NCI-H226 (cell line): ENCODE measurements at places on chromosomes 1 and 21.
A peak's percentile ranks its signal among the peaks of the same experiment; 100 is the strongest.

- DNase-seq = no peak
These were observed 82.4 kb downstream of the ZMYM4 start for GRCh38 chr1:35350872-35351271.

GRCh38 chr1:41430069-41430468, 54.4 kb downstream of the EDN2 start:
- DNase-seq = no peak

- DNase-seq = no peak
These were observed 40.4 kb upstream of the PIGC start for GRCh38 chr1:172484252-172484651.

GRCh38 chr1:81186261-81186660, 614.5 kb upstream of the ADGRL2 start:
- peak; percentile 10 for DNase-seq

DNA sequence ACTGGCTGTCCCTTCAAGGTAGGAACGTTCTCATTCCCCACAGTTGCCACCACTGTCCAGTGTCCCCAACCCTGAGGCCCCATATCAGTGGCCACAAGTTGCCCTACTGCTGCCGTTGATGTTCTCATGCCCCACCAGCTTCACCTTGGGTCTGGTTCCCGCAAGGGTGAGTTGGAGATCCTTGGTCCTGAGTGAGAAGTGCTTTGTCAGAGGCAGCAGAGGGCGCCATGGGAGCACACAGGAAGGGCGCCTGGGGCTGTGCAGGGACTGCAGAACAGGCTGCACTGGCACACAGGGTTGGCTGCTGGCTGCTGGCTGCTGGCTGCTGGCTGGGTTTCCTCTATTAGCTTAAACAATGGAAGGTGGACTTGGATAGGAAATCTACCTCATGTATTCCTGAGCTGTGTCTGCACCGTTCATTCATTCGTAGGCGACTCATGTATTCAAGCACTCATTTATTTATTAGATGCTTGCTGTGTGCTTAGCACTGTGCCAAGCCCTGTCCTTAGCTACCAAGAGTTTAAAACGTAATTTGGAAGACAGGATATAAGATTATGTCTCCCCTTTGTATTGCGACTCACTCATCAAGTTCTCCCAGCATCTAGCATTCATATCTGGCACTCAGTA, 2.1 kb upstream of the S100A9 start:
- peak; percentile 42 for DNase-seq

DNA sequence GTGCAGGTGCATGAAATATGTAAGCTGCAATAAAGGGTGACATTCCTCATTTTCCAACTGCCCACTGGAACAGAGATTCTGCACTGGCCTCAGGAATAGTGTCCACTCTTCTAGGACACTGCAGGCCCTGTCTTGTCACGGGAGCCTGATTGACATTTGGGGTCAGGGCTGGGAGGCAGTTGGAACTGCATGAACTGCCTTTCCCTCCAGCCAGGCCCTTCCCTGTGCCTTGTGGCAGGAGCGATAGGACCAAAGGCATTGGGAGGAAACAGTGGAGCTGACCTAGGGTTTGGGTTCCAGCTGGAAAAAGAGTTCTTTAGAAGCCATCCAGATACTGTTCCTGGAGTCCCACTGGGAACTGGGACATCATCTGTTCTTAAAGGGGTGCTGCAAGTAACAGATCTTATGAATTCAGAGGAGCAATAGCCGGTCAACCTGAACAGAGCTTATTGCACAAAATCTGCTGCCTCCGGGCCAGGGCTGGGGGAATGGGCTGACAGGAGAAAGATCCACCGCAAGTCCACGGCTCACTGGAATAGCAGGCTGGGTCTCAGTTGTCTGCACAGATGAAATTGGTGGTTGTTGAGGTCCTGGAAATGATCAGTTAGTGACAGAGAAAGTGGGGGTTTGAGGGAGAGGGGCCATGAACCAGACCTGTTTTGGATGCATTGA, 451.7 kb downstream of the CAMTA1 start:
- DNase-seq = no peak

DNA sequence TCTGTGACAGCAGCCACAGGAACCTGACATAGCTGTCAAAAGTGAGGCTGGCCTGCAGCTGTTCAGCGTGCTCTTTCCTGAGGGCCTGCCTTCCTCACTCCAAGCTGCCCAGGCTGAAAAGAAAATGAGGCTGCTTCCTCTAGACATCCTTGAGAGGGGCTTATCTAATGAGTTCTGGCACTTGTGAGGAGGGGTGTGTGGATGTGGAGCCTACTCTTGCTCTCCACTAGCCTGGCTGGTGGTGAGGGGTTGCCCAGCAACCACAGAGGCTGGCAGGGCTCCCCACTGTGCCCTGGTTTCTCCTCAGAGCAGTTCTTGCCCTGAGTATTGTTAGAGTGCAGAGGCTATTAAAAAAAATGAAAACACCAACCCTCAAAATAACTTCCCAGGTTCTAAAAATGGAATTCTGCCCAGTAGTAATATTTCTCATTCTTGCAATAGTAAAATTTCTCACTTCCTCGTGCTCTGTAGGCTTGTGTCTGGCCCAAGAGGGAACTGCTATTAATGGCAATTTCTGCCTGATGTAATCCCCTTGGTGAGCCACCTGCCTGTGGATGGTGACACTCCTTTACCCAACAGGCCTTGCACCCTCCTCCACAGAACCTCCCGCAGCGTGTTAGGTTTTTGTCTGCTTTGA, 52.6 kb upstream of the EPS8L3 start:
- DNase-seq = no peak

DNA sequence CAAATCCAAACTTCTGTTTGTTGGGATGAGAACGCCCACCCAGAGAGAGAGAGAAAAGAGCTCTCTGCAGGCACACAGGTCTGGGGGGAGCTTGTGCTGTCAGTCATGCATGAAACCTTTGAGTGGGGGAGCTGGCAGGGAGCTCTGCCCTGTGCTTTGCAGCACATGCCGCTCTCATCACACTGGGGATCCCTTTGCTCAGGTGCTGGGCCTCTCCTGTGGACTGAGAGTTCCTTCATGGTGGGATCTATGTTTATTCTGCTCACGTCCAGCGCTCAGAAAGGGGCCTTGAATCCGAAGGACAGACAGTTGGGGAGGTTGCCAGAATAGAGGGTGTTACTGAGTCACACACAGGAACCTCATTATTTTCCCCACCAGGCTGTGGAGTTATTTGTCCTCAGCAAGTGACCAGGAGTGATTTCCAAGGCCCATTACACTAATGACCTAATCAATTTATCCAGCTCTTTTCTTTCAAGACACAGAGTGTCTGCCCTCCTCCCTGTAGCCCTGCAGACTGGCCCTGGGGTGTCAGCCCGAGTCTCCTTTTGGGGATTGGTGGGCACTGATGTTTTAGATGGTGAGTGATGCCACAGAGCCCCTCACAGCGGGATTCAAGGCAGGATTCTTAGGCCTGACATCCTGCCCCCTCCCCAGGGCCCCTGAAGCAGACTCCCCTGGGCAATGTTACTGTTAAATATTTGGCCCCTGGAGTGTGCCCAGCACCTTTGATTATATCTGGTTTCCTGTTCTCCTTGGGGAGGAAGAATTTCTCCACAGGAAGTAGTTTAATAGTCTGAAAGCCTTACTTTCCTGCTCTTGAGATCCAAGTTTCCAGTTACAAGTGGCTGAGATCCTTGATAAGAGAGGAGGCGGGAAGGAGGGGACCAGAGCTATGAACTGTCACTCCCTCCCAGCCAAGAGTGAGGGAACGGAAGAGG, 22.3 kb downstream of the MYBPH start:
- DNase-seq = peak; percentile 40

- DNase-seq = no peak
These were observed 122.0 kb downstream of the MRPS6 start for GRCh38 chr21:34195335-34195734.

- no peak for DNase-seq
These were observed 429 bp downstream of the FCGR2A start for GRCh38 chr1:161505686-161506085.

GRCh38 chr1:20057886-20058420, 12.0 kb upstream of the PLA2G5 start:
- DNase-seq = no peak

DNA sequence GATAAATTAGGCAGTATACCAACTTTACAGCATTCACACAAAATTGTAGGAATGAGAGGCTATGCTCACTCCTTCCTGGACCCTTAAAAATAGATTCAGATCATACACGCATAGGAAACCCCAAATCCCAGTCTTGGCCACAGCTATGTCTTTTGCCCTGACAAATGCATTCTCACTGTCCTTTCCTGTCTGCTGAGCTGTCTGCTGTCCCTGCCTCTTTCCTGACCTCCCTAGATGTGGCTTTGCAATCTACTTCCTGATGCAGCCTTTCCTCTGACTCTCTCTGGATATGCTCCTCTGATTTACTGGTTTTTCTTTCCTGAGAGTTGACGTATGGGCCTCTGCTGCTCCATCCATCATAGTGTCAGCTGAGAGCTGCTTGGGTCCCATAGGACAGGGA, 59.8 kb upstream of the SLC35F3 start:
- no peak for DNase-seq

DNA sequence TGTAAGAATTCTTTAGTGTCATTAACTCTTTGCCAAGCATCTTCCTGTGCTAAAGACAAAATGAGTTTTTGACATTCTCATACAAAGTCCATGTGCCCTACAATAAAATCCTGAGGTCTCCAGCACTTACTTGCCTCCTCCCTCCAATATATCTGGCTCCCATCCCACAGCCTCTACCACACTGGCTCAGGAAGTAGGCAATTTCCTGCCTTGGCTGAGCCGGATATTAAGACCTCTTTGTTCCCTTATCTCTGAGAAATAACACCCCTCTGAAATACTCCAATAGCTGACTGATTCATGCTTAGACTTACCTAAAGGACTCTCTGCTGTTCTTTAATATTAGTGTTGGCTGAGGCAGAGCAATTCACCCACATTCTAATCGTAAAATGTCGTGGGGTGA, 37.6 kb upstream of the GORAB start:
- peak; percentile 23 for DNase-seq

DNA sequence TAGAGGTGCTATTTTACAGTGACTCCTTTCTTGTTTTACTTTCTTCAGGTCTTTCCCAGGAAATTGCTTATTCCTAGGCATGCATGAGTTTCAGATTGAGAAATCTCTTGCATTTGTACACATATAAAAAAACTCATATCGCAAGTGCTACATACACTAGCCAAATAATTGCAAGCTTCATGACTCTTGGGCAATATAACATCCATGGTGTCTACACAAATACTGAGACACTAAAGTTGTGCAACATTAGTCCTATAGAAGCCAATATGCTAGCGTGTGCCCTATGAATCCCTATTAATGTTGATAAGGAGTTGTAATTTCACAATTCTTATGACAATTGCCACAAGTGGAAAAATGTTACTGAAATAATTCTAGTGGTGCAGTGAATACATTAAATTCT, 591.0 kb downstream of the ADGRL2 start:
- DNase-seq = no peak

- DNase-seq = no peak
These were observed 1.6 kb upstream of the AJAP1 start for GRCh38 chr1:4652631-4653327.

GRCh38 chr1:118246646-118247045, 61.6 kb upstream of the SPAG17 start:
- DNase-seq = no peak

- no peak for DNase-seq
These were observed 9.8 kb upstream of the SSBP3 start for GRCh38 chr1:54415991-54416390.

GRCh38 chr1:29649189-29650040, 413.1 kb downstream of the PTPRU start:
- DNase-seq = peak; percentile 61

DNA sequence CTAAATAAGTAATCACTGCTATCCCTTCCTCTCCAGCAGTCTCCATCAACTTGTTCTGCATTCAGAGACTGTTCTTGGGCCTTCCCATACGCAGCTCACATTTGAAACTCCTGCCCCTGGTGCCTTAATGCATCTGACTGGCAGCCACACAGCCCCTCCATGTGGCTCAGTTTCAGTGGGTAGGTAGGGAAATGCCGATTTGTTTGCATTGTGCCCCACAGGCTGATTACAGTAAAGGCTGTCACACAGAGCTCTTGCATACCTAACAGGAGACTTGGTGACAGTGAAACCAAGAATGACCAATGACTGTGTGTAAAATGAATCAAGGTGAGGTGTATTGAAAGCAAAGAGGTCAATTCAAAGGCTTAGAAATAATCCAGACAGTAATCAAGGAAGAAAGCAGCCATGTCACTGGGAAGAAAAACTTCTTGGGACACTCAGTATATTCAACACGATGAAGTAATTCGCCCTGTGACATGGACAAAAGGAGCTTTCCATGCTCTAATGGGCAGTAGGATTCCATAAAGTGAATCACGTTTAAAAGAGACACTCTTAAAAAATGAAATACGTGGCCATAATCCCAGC, 12.7 kb upstream of the B3GALNT2 start:
- no peak for DNase-seq

- DNase-seq = no peak
These were observed 44.6 kb downstream of the WNT9A start for GRCh38 chr1:227903061-227903521.

DNA sequence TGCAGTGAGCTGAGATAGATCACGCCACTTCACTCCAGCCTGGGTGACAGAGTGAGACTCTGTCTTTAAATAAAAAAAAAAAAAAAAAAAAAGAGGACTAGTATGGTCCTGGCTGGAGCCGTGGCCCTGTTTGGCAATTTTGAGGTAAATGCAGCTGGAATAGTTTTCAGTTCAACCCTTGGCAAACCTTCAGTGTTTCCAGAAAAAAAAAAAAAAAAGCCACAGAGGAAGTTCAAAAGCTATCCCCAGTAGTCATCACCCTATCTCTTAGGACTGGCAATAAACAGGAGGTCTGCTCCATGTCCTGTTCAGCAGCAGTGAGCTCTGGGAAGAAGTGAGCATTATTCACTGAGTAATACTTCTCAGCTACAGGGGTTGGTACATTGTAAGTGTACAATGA, 56.8 kb upstream of the ERRFI1 start:
- DNase-seq = peak; percentile 63

- no peak for DNase-seq
These were observed 40.8 kb upstream of the MPZL1 start for GRCh38 chr1:167681024-167681423.

GRCh38 chr1:6198646-6199297, 623 bp downstream of the RPL22 start:
- DNase-seq = no peak

GRCh38 chr1:107147843-107148242, 7.0 kb downstream of the NTNG1 start:
- no peak for DNase-seq
